ENCODE measurements at places on chromosomes 2 and 18.

DNA sequence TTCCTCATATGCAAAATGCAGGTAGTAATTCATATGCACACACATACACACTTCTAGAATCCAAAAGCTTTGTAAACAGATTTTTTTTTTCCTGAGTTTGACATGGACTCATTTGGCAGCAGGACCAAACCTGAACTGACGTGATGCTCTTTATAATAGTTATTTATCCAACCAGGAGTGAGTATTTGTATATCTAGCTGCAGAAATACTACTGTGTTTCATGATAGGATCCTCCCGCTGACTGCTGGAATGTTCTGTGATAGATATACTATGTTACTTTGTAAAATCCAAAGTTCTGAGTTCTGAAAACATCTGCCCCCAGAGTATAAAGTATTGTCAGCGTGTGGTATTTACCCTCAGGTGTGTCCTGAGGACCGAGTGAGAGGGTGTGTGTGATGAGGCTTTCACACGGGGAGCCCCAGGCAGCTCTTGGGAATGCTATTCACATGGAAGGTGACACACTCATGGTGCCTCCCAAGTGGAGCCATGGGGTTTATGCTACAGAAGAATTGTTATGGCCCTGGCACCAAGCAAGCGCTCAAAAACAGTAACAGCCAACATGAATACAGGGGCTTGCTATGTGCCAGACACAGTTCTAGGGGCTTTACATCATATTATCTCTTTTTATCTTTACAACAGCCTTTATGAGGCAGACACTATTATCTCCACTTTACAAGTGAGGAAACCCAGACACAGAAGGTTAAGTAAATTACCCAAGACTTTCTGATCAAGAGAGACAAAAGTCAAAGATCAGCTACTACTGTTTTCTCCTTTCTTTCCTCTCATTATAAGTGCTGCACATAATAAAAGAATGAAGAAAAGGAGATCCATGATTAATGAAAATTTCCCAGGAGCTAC lies 16.7 kb upstream of the TXNDC2 start:
- DNase-seq, result no peak

- DNase-seq, result no peak
These were observed 15.5 kb downstream of the CYP26B1 start for GRCh38 chr2:72131916-72132841.

DNA sequence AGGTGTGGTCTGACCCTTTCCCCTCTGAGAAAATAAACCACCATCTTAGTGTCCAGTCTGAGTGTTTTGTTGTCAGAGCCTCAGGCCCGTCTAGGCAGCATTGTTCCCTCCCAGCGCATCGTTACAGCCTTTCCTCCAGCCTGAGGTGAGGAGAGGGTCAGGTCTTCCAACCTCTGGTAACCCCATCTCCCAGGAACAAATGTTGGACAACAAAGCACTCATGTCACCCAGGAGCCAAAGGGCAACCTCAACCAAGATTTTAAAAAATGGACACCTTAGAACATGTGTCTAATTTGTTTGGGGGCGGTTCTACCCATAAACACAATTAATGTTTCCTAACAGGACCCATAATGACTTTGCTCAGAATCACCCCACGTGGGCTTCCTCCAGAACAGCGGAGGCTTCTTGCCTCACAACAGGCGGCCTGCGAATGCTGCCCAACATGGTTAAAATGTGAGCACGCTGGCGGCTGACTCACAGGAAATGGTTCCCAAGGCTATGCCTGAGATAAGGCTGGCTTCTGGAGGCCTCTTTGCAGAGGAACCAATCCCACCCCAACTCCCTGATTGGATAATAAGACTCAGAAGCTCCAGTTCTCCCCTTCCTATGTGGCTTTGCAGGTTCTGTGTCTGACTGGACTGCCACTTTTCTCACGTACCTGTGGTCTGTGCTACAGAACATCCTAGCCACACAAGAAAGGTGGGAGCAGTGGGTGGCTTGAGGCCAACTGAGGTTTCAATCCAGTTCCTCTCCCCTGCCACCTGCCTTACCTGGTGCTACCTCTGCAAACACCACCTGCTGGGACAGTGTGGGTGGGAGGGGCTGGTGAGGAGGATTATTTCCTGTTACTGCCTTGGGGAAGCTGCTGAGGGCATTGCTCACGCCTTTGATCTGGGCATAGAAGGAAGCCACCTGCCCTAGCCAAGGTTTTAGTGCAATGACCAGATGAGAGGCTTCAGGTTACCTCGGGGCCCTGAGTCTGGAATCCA lies 108.8 kb downstream of the B3GNT2 start:
- no peak for DNase-seq

- DNase-seq, result no peak
These were observed 53.3 kb upstream of the COL5A2 start for GRCh38 chr2:189232759-189233406.

GRCh38 chr2:205878999-205879762 lies 196.9 kb downstream of the NRP2 start:
- DNase-seq, result no peak

Data from left renal pelvis (tissue), 4 donors.